GM04504 (cell line): ENCODE measurements at places on chromosomes 16 and 17.

DNA sequence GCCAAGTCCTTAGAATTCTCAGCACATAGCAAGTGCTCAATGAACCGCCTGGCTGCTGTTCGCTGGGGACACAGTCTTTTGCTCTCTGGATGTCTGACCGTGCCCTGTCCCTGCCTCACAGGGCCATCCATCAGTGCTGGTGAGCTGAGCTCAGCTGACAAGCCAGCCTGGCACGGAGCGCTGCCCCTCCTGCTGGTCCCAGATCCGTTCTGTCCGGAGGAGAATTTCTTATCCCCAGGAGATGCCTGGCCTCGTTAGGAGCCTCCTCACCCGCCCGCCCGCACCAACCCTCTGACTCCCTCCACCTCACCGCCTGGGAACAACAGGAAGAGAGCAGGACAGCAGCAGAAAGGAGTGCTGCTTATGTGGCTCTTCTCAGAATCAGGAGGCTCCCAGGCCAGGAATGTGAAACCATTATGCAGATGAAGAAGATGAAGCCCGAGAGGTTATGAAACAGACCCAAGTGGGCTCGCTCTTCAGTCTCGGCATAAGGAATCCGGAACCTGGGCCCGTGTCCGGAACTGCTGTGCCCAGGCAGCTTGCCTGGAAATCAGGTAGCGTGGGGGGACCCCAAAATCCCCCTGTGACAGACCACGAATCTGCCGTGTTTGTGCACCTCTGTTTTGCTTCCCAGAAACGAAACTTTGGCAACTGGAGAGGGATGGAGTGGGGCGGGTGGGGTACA is 28.8 kb upstream of the RMI2 start:
- no peak for DNase-seq

GRCh38 chr17:73058022-73058421 is 34.5 kb downstream of the SLC39A11 start:
- no peak for DNase-seq

DNA sequence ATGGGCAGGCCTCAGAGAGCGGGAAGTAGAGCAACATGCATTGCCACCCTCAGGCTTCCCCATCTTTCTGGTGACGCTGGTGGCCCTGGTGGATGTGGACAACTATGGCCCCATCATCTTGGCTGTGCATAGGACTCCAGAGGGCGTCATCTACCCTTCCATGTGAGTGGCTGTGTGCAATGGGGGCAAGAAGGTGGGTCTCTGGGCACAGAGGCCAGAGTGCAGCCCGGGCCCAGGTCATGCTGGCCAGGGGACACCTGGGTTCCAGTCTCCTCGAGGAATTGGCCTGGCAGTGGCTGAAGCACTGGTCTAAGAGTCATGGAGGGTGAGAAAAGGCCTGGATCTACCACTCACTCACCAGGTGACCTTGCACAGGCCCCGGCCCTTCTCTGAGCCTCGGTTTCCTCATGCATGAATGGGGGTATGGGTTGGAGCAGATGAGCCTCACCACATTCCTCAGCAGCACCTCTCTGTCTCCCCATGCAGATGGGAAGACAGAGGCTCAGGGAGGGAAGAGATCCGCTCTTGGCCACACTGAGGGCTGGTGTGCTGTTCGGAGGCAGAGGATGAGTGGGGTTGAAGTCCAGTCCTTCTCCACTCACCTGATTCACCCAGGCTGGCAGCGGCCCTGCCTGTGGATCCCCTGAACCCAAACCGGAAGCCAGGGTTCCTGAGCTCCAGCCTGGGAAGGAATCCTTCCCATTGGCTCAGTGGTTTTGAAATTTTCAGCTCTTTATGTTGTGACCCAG is 7.2 kb upstream of the ADGRG3 start:
- DNase-seq: no peak

- no peak for DNase-seq
These were observed 152.3 kb downstream of the PCTP start for GRCh38 chr17:55903028-55903690.

DNA sequence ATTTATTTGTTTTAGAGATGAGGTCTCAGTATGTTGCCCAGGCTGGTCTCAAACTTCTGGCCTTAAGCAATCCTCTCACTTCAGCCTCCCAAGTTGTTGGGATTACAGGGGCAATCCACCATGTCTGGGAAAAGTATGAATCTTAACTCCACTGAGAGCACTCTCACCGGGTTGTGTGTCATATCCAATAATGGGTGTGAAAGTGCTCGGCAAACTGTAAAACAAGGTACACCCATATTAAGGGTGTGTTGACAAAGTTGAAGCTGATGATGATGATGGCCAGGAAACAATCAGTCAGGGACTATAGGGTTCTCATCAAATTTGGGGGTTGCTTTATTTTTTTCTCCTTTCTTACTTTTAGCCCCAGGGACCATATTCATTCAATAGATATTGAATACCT is 25.3 kb upstream of the TMC5 start:
- DNase-seq: no peak

DNA sequence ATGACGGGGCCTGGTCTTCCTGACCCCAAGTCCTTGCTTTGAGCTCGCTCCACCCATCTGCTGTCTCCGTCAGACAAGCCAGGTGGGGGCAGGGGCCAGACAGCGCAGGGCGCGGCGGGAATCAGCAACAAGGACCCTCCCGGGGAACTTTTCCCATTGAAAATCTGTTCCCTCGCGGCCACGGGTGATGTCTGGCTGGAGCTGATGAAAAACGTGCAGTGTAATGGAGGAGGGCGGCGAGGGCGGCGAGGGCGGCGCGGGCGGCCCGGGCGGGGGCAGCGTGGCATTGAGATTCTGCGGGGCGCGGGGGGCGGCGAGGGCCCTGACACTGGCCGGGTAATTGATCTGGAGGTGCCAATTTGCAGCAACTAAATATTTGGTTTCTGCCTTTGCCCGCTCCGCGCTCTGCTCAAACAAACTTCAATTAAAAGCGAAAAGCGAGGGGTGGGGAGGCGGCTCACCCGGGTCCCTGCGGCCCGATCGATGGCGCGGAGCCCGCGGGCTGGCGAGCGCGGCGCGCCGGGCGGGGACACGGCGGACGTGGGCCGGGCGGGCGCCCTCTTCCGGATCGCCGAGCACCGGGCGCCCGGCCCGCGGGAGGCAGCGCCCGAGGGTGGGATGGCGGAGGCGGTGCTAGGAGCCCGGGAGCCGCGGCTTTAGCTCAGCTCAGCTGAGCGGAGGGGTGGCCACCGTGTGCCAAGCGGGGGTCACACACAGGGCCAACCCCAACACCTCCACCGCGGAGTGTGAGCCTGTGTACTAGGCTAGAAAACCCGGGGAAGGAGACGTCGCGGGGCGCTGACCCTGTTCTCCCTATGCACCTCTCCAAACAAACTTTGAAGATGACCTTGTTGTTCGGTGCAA is 32.4 kb downstream of the DCAKD start:
- peak; percentile 35 for DNase-seq

- DNase-seq: no peak
These were observed 78.8 kb upstream of the CRHR1 start for GRCh38 chr17:45705123-45706009.

- DNase-seq: no peak
These were observed 45.1 kb upstream of the TOX3 start for GRCh38 chr16:52591934-52592592.

GRCh38 chr17:50904518-50905459 is 38.6 kb upstream of the TOB1 start:
- DNase-seq: no peak

- no peak for DNase-seq
These were observed 20.8 kb downstream of the CEP112 start for GRCh38 chr17:66171172-66171571.

DNA sequence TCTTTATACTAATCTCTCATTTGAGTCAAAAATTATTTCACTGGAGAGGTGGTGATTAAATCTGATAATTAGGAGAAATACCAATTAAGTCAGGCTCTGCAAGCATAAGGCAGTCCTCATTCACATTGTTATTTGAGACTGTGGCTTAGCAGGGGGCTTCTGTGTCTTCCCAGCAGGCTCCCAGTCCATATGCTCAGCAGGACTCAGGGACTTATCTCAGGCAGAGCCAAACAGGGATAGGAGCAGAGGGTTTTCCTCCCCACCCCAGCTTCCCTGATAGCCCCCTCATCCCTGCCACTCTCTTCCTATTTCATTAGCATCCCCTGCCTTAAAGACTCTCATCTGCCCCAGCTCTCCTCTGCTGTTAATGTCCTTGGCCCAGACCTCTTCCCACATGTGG is 104.3 kb upstream of the DNAH9 start:
- no peak for DNase-seq

GRCh38 chr16:125011-125410 is 13.5 kb downstream of the NPRL3 start:
- no peak for DNase-seq
